ENCODE measurements at places on chromosomes 7 and 10. TPM values are rescaled to one million over a fixed set of nuclear protein-coding genes. Genes with fewer than 3 reads are reported as not detected.

RPEL1 gene
- not detected for total RNA-seq

TMEM178B gene
- 2.3 TPM for total RNA-seq

IDI2 gene
- not detected for total RNA-seq

IFIT1B gene
- total RNA-seq, result not detected

GALNT17 gene
- total RNA-seq, result 0.13 TPM

RBP4 gene
- total RNA-seq, result 0.59 TPM

EBLN1 gene
- not detected for total RNA-seq

IRF5 gene
- total RNA-seq, result 0.13 TPM

TMEM225B gene
- total RNA-seq, result 0.52 TPM

Data from smooth muscle cell of the pulmonary artery (primary cell).